NCI-H1694 (cell line): ENCODE measurements at places on chromosomes 7 and 10.

DNA sequence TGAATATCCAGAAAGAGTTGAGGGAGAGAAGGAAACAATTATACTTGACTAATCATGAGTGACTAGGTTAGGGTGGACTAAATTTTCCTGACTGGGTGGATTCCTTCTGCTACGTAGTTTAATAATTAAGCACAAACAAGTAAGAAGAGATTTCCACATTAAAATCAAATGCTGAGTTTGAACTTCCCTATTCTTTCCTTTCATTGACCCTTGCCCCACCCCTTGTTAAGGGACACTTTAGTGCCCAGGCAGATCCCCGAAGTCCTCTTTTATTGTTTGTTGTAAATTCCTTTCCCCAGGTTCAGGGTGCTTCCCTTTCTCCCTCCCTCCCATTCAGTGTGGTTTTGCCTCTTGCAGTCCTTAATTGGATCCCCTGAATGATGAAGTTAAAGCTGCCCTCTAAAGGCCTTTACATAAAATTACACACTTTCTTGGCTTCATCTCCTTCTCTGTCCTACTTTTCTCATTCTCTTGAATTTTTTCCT lies 8.8 kb upstream of the SPAM1 start:
- DNase-seq, result peak; percentile 32

- no peak for DNase-seq
Measured at GRCh38 chr10:19947215-19947614, 131.0 kb downstream of the PLXDC2 start.

- no peak for DNase-seq
Measured at GRCh38 chr7:40402661-40403060, 267.9 kb downstream of the SUGCT start.

- DNase-seq, result no peak
Measured at GRCh38 chr10:67011981-67012380, 86.1 kb downstream of the LRRTM3 start.

- no peak for DNase-seq
Measured at GRCh38 chr10:61271127-61271780, 181.9 kb downstream of the TMEM26 start.

DNA sequence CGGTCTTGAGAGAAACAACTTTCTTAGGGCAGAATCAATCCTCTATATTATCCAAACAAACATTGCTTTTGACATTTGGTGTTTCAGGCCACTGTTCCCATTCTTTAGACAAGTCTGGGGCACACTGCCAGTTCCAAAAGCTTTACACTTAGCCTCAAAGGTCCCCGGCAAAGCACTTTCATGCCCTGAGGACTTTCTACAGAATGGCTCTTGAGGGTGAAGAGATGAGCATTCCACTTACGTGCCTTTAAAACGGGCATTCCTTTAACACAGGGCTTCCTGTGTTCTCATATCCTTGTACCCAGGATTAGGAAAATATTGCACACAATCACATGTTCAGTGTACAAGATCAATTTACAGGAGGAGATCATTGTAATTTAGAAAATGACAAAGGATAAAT lies 13.1 kb upstream of the TMEM213 start:
- no peak for DNase-seq

- DNase-seq, result no peak
Measured at GRCh38 chr10:6755781-6756460, 175.8 kb upstream of the PRKCQ start.

- DNase-seq, result peak; percentile 12
Measured at GRCh38 chr7:137094-137891, 55.1 kb upstream of the FAM20C start.

- DNase-seq, result no peak
Measured at GRCh38 chr7:38545977-38546376, 85.2 kb downstream of the AMPH start.

DNA sequence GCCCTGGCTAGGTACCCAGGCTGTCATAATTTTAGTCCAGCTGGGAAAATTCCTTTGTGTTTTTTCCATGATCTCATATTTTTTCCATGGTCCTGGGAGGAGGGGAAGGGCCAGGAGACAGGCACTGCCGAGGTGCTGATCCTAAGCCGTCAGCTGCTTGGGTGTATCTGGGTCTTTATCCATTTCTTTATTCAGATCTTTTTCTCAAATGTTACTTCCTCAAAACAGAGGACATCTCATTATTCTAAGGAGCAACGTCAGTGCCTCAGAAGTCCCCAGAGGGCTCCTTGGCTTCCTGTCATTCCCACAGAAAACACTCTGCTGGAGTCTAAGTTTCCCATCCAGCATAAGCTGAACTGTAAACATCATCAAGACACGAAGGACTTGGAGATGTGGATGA lies 2.8 kb upstream of the OR6V1 start:
- no peak for DNase-seq

DNA sequence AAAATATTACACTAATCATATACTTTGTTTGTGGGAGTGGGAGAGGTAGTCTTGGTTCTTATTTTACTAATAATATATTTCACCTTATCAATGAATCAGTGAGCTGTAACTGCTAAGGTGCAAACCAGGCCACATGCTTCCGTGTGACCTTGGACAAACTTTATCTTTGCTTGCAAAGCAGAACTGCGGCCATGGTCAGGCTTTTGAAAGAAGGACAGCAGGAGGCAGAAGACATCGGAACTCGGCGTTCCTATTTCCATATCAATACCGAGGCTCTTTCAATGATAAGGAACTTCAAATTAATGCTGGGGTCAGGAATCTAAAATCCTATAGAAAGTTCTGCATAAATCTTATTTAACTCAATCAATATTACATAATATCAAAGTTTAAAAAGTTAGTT lies 491.9 kb upstream of the PFKP start:
- DNase-seq, result no peak
